ENCODE measurements at places on chromosomes 13 and 19.

DNA sequence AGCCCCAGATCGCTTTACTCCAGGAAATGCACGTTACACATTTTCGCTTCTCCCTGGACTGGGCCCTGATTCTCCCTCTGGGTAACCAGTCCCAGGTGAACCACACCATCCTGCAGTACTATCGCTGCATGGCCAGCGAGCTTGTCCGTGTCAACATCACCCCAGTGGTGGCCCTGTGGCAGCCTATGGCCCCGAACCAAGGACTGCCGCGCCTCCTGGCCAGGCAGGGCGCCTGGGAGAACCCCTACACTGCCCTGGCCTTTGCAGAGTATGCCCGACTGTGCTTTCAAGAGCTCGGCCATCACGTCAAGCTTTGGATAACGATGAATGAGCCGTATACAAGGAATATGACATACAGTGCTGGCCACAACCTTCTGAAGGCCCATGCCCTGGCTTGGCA, 44.6 kb downstream of the KL start:
- DNase-seq, result no peak

- DNase-seq, result no peak
These were observed 24.5 kb downstream of the SAE1 start for GRCh38 chr19:47155148-47155547.

- no peak for DNase-seq
These were observed 365.9 kb downstream of the FGF14 start for GRCh38 chr13:102035969-102036368.

GRCh38 chr13:110377826-110378201, 70.7 kb downstream of the COL4A2 start:
- no peak for DNase-seq

DNA sequence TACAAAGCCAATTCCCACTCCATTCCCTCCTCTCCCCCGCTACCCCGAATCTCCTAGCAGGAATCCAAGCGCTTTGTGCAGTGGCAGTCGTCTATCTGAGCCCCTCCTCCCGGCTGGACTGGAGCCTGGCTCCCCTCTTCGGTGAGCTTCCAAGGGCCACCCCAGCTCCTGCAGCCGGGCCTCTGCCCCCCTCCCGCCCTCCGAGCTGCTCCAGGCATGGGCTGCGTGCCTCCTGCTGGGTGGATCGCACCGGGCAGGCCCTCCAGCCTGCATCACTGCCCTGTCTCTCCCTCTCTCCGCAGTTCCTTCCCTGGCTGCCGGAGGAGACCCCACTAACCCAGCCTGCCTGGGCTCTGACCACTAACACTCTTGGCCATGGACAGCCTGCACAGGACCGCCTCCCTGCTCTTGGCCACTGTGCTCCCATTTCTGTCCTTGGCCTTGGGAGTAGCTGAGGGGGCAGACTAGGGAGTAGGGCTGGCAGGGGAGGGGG, 12.9 kb upstream of the LENG8 start:
- no peak for DNase-seq

All from activated naive CD8-positive, alpha-beta T cell treated with anti-CD3 and anti-CD28 coated beads, Interleukin-2, amount 50 U/mL, for 24 hours (primary cell).